ENCODE measurements at places on chromosomes 3 and 15.
A peak's percentile ranks its signal among the peaks of the same experiment; 100 is the strongest.

GRCh38 chr3:120349855-120350125 is 636 bp upstream of the LRRC58 start:
- DNase-seq = no peak

GRCh38 chr3:57855943-57856342 is 99.8 kb downstream of the SLMAP start:
- DNase-seq = no peak

GRCh38 chr3:183875411-183875810 is 9.3 kb downstream of the PARL start:
- no peak for DNase-seq

GRCh38 chr3:41267975-41268640 is 68.8 kb downstream of the CTNNB1 start:
- DNase-seq = peak; percentile 67

DNA sequence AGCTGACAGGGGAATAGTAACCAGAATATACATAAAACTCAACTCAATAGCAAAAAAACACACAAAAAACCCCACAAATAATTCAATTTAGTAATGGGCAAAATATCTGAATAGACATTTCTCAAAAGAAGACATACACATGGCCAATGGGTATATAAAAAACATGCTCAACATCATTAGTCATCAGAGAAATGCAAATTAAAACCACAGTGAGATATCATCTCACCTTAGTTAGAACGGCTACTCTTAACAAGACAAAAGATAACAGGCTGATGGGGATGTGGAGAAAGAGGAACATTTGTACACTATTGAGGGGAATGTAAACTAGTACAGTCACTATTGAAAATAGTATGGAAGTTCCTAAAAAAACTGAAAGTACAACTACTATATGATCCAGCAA is 678.6 kb downstream of the MECOM start:
- no peak for DNase-seq

DNA sequence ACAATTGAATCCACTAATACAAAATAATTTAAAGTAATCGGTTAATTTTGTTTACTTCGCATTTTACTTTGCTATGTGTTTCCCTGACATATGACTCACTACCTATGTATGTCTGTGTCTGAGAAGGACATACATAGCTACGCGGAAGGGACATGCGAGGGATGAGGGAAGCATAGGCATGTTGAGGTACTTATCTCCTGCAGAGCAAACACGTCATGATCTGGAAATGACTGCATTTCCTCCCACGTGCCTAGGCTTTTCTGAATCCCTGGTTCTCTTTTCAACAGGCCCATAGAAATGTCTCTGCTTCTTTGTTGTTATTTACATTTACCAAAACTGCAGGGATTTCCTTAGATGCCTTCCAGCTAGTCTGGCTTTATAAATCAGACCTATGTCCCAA is 27.5 kb downstream of the ALCAM start:
- DNase-seq = no peak

- no peak for DNase-seq
Observed at GRCh38 chr3:99325402-99325801, 313.0 kb upstream of the COL8A1 start.

DNA sequence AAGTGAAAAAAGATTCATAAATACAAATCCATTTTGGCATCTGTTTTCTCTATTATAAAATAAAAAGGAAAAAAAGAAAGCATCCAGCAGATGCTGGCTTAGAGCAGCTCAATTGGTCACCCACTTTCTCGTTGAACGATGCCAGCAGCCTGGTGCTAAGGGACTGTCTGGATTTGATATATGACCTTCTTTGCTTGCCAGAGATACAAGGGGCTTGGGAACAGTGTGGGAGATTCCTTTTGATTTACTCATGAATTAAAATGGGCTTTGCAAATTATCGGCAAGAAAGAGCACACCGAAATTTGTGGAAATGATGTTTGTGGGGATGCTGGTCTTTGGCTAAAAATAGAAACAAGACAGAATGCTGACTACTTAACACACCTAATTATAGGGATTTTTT is 210.3 kb upstream of the STT3B start:
- DNase-seq = no peak

DNA sequence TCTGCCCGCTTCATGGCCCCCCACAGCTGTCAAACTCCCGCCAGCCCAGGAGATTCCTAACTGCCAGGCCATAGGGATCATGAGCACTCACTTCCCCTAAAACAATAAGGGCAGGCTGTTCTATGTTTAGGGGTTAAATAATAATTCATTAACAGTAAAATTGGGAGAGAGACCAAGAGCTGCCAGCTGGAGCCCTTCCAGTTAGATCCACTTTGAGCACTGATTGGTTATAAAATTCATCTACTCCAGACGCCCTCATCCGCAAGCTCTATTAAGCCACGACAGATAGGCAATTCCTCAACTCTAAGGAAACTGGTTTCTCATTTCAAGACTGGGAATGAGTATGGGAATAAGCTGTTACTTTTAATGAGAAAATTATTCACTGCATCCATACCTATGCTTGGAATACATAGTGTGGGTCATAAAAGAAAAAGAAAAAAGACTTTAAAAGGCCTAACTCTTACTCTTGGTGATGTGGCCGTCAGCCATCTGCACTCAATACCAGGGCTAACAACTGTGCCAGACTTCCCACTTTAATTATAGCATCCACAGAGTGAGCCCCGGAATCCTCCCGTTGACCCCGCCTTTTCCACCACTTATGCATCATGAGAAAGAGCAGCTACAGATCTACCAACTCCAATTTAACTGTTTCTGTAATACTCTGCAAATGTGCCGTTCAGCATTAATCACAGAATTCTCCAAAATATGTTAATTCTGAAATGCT is 44.5 kb downstream of the IL17RD start:
- DNase-seq = no peak

DNA sequence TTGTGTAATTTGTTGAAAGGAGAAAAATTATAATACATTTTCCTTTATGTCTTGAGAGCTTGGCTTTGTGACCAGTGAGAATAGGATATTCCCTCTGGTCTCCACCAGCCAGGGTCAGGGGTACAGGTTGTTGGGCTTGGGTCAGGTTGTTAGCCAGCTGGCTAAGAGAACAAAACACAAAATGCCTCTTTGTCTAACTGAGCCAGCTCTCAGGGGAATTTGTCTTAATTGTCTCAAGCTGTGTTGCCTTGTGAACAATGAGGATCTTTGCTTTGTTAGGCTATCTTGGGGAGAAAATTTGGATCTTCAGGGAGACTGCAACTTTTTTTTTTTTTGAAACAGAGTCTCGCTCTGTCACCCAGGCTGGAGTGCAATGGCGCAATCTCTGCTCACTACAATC is 17.7 kb upstream of the GK5 start:
- DNase-seq = no peak
